ENCODE measurements at places on chromosomes 3 and 15.

DNA sequence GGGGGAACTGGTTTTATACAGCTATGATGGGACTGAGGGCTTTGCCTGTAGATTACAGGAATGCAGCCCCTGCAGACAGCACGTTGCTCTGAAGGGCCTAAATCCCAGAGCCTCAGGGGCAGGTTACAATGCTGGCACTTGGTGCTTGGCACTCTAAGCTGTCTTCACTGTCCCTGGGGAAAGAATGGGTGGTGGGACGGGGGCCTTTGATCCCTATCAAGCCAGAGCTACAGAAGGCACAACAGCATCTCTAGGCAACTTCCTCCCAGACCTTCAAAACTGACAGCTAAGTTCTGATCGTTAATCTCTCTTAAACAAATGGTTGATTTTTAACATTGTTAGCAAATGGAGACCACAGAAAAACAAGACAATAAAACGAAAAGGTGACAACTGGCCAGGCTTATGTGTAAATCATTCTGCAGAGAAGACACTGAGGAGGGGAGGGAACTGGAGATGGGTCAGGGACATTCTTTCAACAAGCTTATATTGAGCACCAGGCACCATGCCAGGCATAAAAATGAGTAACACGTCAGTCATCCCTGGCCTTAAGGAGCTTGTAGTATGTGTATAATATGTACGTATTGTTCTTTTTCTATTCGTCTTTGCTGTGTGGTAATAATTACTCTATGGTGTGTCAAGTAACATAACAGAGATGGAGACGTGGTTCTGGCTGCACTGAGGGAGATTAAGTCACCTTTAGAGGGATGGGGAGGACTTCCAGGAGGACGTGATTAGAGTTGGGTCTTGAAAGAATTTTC is 49.1 kb downstream of the CA12 start:
- DNase-seq, result no peak

GRCh38 chr3:81728766-81729544 is 32.5 kb downstream of the GBE1 start:
- no peak for DNase-seq

- DNase-seq, result no peak
These were observed 47.3 kb downstream of the AMOTL2 start for GRCh38 chr3:134326760-134327593.

- DNase-seq, result no peak
These were observed 68.0 kb upstream of the CMTM7 start for GRCh38 chr3:32323604-32324003.

- DNase-seq, result no peak
These were observed 370.3 kb upstream of the PLSCR5 start for GRCh38 chr3:146975476-146975875.

Data from stimulated activated CD8-positive, alpha-beta memory T cell treated with anti-CD3 and anti-CD28 coated beads, Interleukin-4, amount 100 ng/mL, for 1 hour (primary cell).